Uterine smooth muscle cell (primary cell): ENCODE measurements at places on chromosomes 6 and 20. TPM values are rescaled to one million over a fixed set of nuclear protein-coding genes. Genes with fewer than 3 reads are reported as not detected.

Gene EFCAB8
- total RNA-seq, result under 0.01 TPM in 1 of 2 replicates, not detected in the other

Gene SLC12A5
- under 0.01 TPM in 1 of 2 replicates, not detected in the other for total RNA-seq

Gene SRSF12
- 0.11 and 0.12 TPM in 2 replicates for total RNA-seq

Gene QRSL1
- total RNA-seq, result 10.1 and 13.4 TPM in 2 replicates

Gene ARFGEF3
- total RNA-seq, result 0.55 and 1.7 TPM in 2 replicates

Gene TRDN
- total RNA-seq, result not detected in 2 replicates

Gene BPIFB4
- not detected in 2 replicates for total RNA-seq

Gene KCNB1
- under 0.01 and 0.12 TPM in 2 replicates for total RNA-seq

Gene ELOVL5
- total RNA-seq, result 84.6 and 91.1 TPM in 2 replicates

Gene CRISP3
- total RNA-seq, result not detected in 2 replicates

Gene FAM209B
- not detected in 2 replicates for total RNA-seq

Gene ADGRF4
- 0.12 and 0.33 TPM in 2 replicates for total RNA-seq

Gene GPX5
- not detected in 2 replicates for total RNA-seq

Gene RIMS4
- 0.12 TPM in 1 of 2 replicates, not detected in the other for total RNA-seq

Gene RBPJL
- total RNA-seq, result not detected in 2 replicates

Gene NDUFAF5
- 17.0 and 20.1 TPM in 2 replicates for total RNA-seq

Gene DNMT3B
- total RNA-seq, result 5.1 and 7.4 TPM in 2 replicates

Gene SLC26A8
- not detected in 2 replicates for total RNA-seq

Gene LPA
- not detected in 2 replicates for total RNA-seq

Gene DEFB129
- not detected in 2 replicates for total RNA-seq

Gene SLC16A10
- 0.12 and 0.33 TPM in 2 replicates for total RNA-seq

Gene IPCEF1
- under 0.01 and 0.77 TPM in 2 replicates for total RNA-seq

Gene CCM2L
- total RNA-seq, result under 0.01 TPM in 1 of 2 replicates, not detected in the other

Gene LINC00237
- total RNA-seq, result not detected in 2 replicates

Gene LY6G6F
- total RNA-seq, result not detected in 2 replicates

Gene VSX1
- total RNA-seq, result not detected in 2 replicates

Gene SNPH
- total RNA-seq, result 14.6 and 18.1 TPM in 2 replicates

Gene AP5S1
- 16.7 and 23.1 TPM in 2 replicates for total RNA-seq

Gene MTFR2
- total RNA-seq, result 1.6 and 8.1 TPM in 2 replicates
